ENCODE measurements at places on chromosomes 3 and 15.

DNA sequence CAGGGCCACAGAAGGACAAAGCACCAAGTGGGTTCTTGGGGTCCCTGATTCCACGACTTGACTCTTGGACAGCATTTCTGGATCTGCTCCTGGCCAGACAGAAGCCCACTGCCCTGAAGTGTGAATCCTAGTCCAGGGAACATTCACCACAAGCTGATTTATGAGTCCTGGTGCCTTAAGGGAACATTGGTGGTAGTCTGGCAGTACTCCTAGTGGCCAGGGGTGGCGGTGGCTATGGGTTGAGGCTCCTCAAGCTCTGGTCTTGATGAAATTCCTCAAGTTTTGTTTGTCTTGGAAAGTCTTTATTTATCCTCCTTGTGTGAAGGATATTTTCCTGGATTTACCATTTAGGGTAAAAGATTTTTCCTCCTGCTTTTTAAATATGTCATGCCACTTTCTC is 307.5 kb downstream of the PYDC2 start:
- H3K4me3 ChIP-seq = no peak overlapping the region
- no peak overlapping the region for H3K27ac ChIP-seq
- no peaks in the 10 kb centered on the region for H3K4me1 ChIP-seq
- no peak for DNase-seq

DNA sequence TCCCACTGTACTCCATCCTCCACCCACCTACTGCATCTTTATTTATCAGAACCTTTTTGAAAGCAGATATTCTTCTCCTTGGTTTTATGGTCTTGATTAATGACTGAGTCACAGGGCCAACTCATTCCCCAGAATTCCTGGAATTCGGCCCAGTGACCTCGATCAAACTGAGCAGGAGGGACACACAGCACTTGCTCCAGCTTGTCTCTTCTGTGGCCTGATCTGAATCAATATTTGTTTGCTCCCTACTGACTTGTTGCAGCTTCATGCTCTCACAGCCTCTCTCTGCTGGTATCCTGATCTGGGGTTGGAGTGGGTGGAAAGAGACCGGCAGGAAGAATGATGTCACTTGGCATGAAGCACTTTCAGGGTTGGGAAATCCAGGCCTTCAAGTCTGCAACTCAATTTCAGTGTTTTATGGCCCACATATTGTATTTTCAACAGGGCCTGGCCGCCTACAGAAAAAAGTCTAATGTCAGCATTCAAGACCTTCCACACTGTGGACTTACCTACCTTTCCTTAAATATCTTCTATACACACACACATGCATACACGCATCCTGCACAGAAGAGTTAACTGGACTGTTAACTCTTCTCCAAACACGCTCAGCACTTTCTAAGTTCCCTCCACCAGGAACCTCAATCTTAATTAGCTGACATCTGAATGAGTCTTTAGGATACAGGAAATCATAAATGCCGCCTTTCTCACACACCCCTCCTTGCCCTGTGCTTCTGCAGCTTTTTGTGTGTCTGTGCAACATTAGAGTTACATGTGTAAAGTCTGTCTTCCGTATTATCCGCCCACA is 4.6 kb downstream of the ANXA2 start:
- peak overlapping the region; percentile 91 for H3K27ac ChIP-seq
- H3K36me3 ChIP-seq = peaks cover 90% of the 10 kb centered on the region
- no peaks in the 10 kb centered on the region for H3K27me3 ChIP-seq
- peaks cover 75% of the 10 kb centered on the region for H3K4me1 ChIP-seq

- peaks cover 7% of the 10 kb centered on the region for H3K4me1 ChIP-seq
- H3K27me3 ChIP-seq = no peaks in the 10 kb centered on the region
- peak overlapping the region; percentile 29 for H3K27ac ChIP-seq
- no peak for DNase-seq
Observed at GRCh38 chr3:134255404-134255803, 4.7 kb upstream of the RYK start.

DNA sequence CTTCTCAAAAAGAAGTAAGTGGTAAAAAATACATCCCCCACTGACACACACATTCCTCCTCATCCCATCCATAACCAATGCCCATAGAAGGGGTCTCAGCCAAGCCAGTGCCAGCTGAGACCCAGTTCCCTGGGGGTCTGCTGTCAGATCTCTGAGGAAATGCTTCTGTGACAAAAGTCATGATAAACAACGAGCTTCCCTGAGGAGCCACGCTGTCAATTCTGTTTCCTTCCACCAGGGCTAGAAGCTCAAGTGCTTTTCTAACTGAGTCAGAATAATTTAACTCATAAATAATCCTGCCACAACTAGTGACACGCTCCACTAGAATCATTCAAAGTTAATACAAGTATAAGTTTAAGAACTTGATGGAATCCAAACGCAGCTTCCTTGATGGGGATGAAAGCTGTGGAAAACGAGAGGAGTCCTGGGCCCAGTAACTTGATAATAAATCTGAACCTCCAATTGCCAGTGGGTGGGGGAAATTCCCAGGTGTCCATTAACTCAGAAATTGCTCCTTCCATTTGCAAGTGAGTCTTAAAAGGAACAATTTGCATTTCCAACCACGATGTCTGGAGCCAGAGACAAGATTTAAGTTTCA is 348.7 kb upstream of the LMCD1 start:
- H3K36me3 ChIP-seq = no peaks in the 10 kb centered on the region
- H3K27ac ChIP-seq = no peak overlapping the region

- no peak overlapping the region for H3K4me3 ChIP-seq
- no peak overlapping the region for H3K27ac ChIP-seq
- H3K27me3 ChIP-seq = no peaks in the 10 kb centered on the region
- no peaks in the 10 kb centered on the region for H3K36me3 ChIP-seq
Observed at GRCh38 chr3:55524565-55525244, 37.6 kb upstream of the WNT5A start.
